Renal cortex interstitium (tissue), 15 donors: ENCODE measurements at places on chromosomes 12 and 14.

- no peak for DNase-seq
These were observed 292.3 kb downstream of the FUT8 start for GRCh38 chr14:65704850-65705249.

- DNase-seq: no peak
These were observed 26.2 kb downstream of the RTRAF start for GRCh38 chr14:52015411-52016030.

- no peak for DNase-seq
These were observed 334.7 kb downstream of the DPF3 start for GRCh38 chr14:72559202-72559601.

DNA sequence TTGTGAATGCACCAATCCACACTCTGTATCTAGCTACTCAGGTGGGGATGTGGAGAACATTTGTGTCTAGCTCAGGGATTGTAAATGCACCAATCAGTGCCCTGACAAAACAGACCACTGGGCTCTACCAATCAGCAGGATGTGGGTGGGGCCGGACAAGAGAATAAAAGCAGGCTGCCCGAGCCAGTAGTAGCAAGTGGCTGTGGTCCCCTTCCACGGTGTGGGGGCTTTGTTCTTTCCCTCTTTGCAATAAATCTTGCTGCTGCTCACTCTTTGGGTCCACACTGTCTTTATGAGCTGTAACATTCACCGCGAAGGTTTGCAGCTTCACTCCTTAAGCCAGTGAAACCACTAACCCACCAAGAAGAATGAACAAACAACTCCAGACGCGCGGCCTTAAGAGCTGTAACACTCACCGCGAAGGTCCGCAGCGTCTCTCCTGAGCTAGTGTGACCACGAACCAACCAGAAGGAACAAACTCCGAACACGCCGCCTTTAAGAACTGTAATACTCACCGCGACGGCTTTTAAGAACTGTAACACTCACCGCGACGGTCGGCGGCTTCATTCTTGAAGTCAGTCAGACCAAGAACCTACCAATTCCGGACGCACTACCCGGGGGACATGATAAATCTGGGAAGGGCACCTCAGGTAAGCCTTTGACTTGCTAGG lies 4.6 kb upstream of the LDHB start:
- no peak for DNase-seq

DNA sequence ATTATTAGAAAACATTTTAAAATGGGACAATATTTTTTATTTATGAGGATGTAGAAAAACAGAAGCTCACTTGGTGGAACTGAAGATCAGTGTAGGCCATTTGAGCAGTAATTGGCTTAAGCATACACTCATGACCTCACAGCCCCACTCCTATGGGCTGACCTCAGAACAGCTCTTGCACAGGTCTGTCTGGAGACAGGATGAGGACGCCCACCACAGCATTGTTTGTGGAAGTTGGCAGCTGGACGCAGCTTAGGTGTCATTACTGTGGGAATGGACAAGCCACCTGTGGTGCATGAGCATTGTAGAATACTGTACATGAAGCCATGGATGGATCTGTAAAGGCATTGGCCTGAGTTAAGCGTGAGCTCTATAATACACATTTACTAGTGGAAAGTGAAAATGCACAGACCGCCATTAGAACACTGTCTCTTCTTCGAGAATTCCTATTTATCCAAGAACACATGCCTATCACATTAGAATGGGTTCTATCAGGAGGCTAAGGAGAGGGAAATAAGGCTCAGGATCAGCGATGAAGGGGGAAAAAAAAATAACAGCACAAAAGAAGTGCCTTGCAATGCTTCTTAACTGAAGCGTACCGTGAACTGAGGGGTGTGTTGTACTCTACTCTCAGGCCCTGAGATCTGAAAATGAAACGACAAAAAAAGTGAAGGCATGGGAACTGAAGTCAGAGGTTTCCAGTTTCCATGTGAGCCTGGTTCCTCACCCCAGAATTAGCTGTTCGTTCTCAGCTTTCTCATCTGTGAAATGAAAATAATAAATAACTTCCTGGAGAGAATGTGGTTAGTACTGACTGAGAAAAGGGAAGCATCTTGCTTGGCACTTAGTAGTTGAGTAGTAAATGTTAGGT lies 33.6 kb downstream of the KCNA1 start:
- no peak for DNase-seq

DNA sequence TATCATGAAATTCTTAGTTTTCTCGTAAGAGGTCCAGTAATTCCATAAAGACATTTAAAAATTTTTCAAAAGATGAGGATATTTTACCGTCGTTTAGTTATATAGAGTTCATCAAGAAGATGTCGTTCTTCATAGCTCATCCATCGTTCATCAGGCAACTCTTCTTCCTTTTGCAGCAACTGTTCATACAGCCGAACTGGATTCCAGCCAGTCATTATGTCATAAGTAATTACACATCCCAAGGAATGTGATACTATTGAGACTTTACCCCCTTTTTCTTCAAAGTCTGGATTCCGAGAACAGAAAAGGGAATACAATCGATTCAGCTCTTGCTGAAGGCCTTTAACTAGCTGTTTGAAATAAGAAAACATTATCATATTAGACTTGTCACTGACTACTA lies 90.3 kb downstream of the DDHD1 start:
- DNase-seq: no peak

DNA sequence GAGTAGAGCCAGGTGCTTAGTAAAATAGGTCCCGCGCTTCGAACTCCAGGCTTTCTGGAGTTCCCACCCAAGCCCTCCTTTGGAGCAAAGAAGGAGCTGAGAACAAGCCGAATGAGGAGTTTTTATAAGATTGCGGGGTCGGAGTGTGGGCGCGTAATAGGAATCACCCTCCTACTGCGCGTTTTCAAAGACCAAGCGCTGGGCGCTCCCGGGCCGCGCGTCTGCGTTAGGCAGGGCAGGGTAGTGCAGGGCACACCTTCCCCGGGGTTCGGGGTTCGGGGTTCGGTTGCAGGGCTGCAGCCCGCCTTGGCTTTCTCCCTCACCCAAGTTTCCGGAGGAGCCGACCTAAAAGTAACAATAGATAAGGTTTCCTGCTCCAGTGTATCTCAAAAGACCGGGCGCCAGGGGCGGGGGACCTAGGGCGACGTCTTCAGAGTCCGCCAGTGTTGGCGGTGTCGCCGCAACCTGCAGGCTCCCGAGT lies 3.6 kb downstream of the SSTR1 start:
- no peak for DNase-seq

- DNase-seq: no peak
These were observed 318.9 kb downstream of the SNAPC1 start for GRCh38 chr14:62081012-62081612.

DNA sequence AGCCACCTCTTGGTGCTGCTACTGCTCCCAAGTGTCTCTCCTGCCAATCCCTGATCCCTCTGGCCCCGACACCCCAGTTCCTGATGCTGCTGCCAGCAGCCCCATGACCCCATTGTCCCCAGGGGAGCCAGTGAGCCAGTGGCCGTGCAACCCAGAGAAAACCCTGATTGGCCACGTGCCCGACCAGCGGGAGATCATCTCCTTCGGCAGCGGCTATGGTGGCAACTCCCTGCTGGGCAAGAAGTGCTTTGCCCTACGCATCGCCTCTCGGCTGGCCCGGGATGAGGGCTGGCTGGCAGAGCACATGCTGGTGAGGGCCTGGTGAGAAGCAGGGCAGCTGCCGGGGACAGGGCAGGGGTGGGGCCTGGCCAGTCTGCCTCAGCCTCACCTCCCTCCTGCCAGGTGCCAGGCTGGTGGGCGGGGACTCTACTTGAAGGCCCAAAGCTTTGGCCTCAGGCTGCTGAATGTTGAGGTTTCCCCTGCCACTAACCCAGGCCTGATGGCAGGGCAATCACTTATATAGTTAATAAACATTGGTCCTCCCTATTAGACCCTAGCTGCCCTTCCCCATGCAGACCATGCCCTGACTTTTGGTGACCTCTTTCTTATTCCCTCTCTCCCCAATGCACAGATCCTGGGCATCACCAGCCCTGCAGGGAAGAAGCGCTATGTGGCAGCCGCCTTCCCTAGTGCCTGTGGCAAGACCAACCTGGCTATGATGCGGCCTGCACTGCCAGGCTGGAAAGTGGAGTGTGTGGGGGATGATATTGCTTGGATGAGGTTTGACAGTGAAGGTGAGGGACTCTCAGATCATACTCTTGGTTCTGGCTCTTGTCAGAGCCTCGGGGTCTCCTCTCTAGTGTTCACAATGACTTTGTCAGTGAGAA lies 5.1 kb downstream of the PCK2 start:
- DNase-seq: no peak

- DNase-seq: no peak
These were observed 376 bp downstream of the INSM2 start for GRCh38 chr14:35534208-35534872.
